A549 treated with AZD2906 at 1 μM for 4 hours (cell line): ENCODE measurements at places on chromosomes 5 and 9. TPM values are rescaled to one million over a fixed set of nuclear protein-coding genes. Genes with fewer than 3 reads are reported as not detected.

Gene ZNF454
- not detected in 5 replicates for total RNA-seq

Gene ARID3C
- total RNA-seq: 0.11 to 0.32 TPM (median 0.17 TPM) in 5 replicates

Gene SH2D3C
- 0.05 to 0.16 TPM (median 0.08 TPM) in 4 of 5 replicates, not detected in the other for total RNA-seq

Gene KIF20A
- total RNA-seq: 36.3 to 47.1 TPM (median 41.8 TPM) in 5 replicates

Gene RNF183
- 0.10 to 0.19 TPM in 2 of 5 replicates, not detected in the others for total RNA-seq

Gene WDR36
- total RNA-seq: 11.6 to 17.0 TPM (median 14.0 TPM) in 5 replicates

Gene CCL27
- total RNA-seq: 0.14 to 0.33 TPM (median 0.24 TPM) in 4 of 5 replicates, not detected in the other

Gene RANBP3L
- not detected in 5 replicates for total RNA-seq

Gene CXCL14
- 0.09 to 0.38 TPM (median 0.27 TPM) in 5 replicates for total RNA-seq

Gene MSX2
- total RNA-seq: 4.3 to 5.0 TPM (median 4.9 TPM) in 5 replicates

Gene IL3
- total RNA-seq: not detected in 5 replicates

Gene PRR16
- 0.05 to 0.10 TPM in 2 of 5 replicates, not detected in the others for total RNA-seq

Gene ST8SIA4
- total RNA-seq: 0.21 to 0.49 TPM (median 0.29 TPM) in 5 replicates

Gene IL31RA
- total RNA-seq: 1.1 to 1.4 TPM (median 1.2 TPM) in 5 replicates

Gene PALM2AKAP2
- 0.27 to 0.74 TPM (median 0.36 TPM) in 5 replicates for total RNA-seq

Gene TEK
- 0.11 to 0.19 TPM (median 0.15 TPM) in 5 replicates for total RNA-seq

Gene SPATA31A3
- total RNA-seq: not detected in 5 replicates

Gene PIP5K1B
- total RNA-seq: 0.04 TPM in 1 of 5 replicates, not detected in the others

Gene PPP3R2
- total RNA-seq: not detected in 5 replicates

Gene PCDHGA12
- 0.01 TPM in 1 of 5 replicates, not detected in the others for total RNA-seq

Gene PCDHA9
- 0.01 TPM in 2 of 5 replicates, not detected in the others for total RNA-seq

Gene DMRTA1
- total RNA-seq: 0.52 to 0.70 TPM (median 0.65 TPM) in 5 replicates

Gene JAKMIP2
- total RNA-seq: not detected in 5 replicates

Gene FAM153A
- total RNA-seq: not detected in 5 replicates

Gene ARL14EPL
- 0.11 to 0.31 TPM (median 0.25 TPM) in 5 replicates for total RNA-seq

Gene IRGM
- total RNA-seq: 0.06 to 0.18 TPM (median 0.11 TPM) in 4 of 5 replicates, not detected in the other

Gene ENHO
- total RNA-seq: 0.94 to 2.8 TPM (median 2.0 TPM) in 5 replicates

Gene ABL1
- 43.7 to 52.2 TPM (median 49.4 TPM) in 5 replicates for total RNA-seq

Gene ACTBL2
- total RNA-seq: 0.06 to 0.07 TPM in 2 of 5 replicates, not detected in the others

Gene DRD1
- 0.02 to 0.11 TPM (median 0.05 TPM) in 5 replicates for total RNA-seq

Gene FBXL7
- 1.1 to 1.6 TPM (median 1.3 TPM) in 5 replicates for total RNA-seq

Gene PURA
- total RNA-seq: 4.8 to 6.5 TPM (median 5.3 TPM) in 5 replicates

Gene DTWD2
- 1.1 to 1.6 TPM (median 1.5 TPM) in 5 replicates for total RNA-seq

Gene TAF11L5
- not detected in 5 replicates for total RNA-seq
